ENCODE measurements at places on chromosomes 6 and 20. TPM values are rescaled to one million over a fixed set of nuclear protein-coding genes. Genes with fewer than 3 reads are reported as not detected.

DNA sequence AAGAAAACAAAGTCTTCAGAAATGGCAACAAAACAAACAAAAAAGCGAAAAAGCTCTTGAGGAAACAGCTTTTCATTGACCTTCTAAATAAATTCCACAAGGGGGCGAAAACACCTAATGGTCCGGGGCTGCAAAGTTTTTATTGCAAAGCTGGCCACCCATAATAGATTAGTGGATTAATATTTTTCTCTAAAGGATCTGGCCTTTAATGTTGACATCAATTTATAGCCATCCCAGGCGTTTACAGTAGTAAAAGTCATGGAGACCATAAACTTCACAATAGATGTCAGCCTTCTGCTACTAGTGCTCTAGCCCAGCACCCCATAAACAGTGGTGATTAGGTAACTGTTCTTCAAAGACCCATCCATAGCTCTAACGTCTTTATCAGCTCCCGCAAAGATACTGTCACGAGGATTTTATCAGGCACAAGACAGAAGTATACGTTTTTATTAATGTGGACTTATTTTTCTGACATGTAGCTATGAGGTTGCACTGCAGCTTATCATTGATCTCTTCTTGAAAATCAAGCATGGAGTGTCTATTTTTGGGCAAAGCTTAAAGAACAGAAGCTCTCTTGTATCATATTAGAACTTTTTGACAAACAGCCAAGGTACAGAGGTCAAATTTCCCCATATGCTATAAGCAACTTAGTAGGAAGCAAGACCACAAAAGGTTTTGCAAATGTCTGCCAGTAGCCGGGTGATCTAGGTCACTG lies 4.7 kb downstream of the CITED2 start:
- no peak for DNase-seq

- DNase-seq, result no peak
Observed at GRCh38 chr6:7124636-7125035, 16.9 kb downstream of the RREB1 start.

Gene HLA-DRB5
- 0.88 TPM for polyA plus RNA-seq

Gene ME1
- polyA plus RNA-seq, result 19.8 TPM

Gene RPS6KA2
- polyA plus RNA-seq, result 31.3 TPM

GRCh38 chr6:444653-445275 lies 53.2 kb downstream of the IRF4 start:
- DNase-seq, result peak; percentile 35

GRCh38 chr20:63508072-63508768 lies 9.3 kb upstream of the EEF1A2 start:
- peak; percentile 43 for DNase-seq

Gene PTCRA
- not detected for polyA plus RNA-seq

DNA sequence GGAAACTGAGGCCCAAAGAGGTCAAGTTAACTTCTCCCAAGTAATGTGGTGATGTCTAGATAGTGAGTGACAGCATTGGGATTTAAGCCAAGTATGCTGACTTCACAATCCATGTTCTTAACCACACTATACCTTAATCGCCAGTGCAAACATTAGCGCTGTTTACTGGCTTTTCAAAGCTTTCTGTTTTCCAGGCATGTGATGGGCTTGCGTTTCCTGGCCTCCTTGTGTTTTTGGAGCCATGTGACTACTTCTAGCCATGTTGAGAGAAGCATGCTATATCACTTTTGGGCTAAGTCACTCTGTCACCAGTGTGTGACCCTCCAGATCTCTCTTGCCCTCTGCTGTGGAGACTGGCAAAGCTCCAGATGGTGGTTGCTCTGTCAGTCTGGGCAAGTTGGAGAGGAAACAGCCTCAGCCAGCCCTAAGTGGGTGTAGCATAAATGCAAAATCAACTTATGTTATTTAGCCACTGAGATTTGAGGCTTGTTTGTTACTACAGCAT lies 76.9 kb downstream of the ANKRD6 start:
- no peak for DNase-seq

DNA sequence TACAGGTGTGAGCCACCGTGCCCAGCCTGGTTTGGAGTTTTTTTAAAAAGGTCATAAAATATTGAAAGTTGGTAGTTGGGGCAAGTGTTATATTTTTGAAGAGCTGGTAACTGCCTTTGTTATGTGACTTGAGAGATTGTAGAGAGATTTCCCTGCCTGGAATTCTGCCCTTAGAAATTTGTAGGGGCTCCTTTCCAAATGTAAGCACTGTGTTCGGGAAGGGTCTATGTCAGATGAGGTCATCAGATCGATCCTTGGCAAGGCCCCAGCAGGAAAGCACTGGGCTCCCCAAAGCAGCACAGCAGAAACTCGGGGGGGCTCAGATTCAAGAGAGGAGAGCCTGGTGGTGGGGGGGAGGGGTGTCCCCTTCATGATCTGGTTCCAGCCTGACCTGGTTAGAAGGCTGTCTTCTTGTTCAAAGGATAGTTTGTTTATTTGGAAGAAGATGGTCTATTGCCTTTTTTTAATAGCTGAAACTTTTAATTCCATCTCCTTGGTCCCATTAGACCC lies 220.2 kb downstream of the UST start:
- no peak for DNase-seq

- DNase-seq, result no peak
Observed at GRCh38 chr20:54474866-54475265, 527 bp upstream of the DOK5 start.
